Gastrocnemius medialis (tissue), 4 donors: ENCODE measurements at places on chromosomes 7 and 10. TPM values are rescaled to one million over a fixed set of nuclear protein-coding genes. Genes with fewer than 3 reads are reported as not detected.

Gene PDGFA
- total RNA-seq = 31.7 TPM

Gene FFAR4
- total RNA-seq = 0.17 TPM

Gene ZNF727
- 0.13 TPM for total RNA-seq

Gene AQP1
- 117 TPM for total RNA-seq

Gene HMX2
- total RNA-seq = not detected

Gene VIPR2
- total RNA-seq = 1.2 TPM

Gene GPR158
- not detected for total RNA-seq

Gene NOBOX
- not detected for total RNA-seq

Gene STAG3
- total RNA-seq = 0.13 TPM

Gene PDK4
- 2,371 TPM for total RNA-seq

Gene ARL4A
- 8.6 TPM for total RNA-seq
